ENCODE measurements at places on chromosomes 7 and 10.

- no peak for DNase-seq
Observed at GRCh38 chr10:100489396-100489795, 26.6 kb downstream of the WNT8B start.

DNA sequence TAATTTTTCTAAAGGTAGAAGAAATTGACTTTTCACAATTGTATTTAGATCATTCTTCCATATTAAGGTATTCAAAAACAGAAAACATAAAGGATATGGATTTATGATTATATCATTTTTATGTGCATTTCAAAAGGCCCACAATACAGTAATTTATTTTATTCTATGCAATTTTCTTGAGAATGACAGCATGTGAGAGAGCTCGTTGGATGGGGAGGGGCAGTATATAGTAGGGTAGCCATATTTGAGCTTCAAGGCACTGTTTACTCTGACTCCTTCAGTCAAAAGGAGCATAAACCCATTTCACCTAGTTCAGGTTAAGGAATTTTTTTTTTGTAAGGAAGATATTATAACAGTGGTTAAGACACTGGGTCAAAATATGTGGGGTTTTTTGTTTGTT is 140.8 kb upstream of the KAT6B start:
- no peak for DNase-seq

DNA sequence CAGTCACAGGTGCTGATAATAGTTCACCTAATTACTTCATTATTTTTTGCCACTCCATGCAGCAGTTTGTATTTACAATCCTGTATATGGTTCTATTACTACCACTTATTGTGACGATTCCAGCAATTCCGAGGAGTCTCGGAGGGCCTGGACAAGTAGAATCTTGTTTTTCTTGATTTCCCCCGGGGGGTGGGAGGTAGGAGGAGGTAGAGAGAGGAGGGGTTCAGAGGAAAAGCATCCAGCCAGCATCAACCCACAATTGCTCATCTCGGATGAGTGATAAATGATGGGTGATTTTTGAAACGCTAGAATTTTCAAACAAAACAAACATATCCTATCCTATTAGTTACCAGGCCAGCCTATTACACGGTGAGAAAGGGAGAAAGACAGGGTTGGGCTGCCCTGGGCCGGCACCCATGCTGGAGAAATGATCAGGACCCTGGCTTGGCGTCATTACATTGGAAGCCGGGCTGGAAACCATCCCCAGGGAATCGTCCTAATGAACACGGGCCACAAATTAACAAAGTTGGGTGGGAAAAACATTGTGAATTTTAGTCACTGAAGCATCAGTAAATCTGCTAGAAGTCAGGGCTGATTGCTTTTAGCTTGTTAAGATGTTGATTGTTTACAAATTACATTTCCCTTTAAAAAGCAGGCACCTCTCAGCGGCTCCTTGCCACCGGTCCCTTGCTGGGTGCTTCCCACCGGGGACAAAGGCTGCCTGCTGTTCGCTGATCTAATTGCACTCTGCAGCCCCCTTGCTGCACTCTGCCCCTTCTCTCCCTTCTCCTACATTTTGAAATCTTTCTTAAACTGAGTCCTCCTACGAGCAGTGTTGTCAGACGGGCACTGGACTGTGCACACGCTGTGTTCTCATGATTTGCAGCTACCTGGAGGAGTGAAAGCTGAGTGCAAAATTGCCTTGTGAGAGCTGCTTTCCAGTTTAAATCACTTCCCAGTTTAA is 95.5 kb downstream of the FAM204A start:
- peak; percentile 49 for DNase-seq

GRCh38 chr10:19877466-19878255 is 61.4 kb downstream of the PLXDC2 start:
- no peak for DNase-seq

DNA sequence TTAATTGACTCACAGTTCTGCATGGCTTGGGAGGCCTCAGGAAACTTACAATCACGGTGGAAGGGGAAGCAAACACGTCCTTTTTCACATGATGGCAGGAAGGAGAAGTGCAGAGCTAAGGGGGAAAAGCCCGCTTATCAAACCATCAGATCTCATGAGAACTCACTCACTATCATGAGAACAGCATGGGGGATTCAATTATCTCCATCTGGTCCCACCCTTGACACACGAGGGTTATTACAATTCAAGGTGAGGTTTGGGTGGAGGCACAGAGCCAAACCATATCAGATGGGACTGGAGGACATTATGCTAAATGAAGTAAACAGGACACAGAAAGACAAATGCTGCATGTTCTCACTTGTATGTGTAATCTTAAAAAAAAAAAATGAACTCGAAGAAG is 141.4 kb upstream of the HABP2 start:
- peak; percentile 57 for DNase-seq

- no peak for DNase-seq
Observed at GRCh38 chr10:130261766-130262165, 125.6 kb downstream of the GLRX3 start.

GRCh38 chr7:32070406-32071360 is at the start of gene PDE1C:
PDE1C (minus strand) TSS chr7:32070407.
- no peak for DNase-seq

- no peak for DNase-seq
Observed at GRCh38 chr10:53064614-53065013, 292.0 kb upstream of the MBL2 start.

- no peak for DNase-seq
Observed at GRCh38 chr7:157784041-157784835, 447.4 kb downstream of the DNAJB6 start.

GRCh38 chr7:2729893-2730716 is 42.1 kb downstream of the AMZ1 start:
- no peak for DNase-seq

DNA sequence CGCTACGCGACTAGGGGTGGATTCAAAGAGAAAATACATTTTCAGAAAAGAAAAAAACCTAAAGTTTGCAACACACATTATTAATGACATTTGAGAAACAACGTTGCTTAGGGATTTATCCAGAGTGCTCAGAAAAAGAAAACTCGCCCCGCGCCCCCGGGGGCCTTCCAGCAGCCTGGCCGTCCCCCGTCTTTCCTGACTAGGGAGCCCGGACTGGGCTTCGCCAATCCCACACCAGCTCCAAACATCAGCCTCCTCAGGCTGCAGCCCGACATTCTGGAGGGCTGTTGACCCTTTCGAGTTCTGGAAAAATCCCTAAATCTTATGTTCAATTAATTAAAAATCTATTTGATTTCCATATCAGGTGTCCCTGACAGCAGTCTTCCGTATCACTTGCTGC is 48.6 kb downstream of the CLEC2L start:
- DNase-seq: no peak

GRCh38 chr10:63120554-63120953 is 12.6 kb upstream of the NRBF2 start:
- no peak for DNase-seq

DNA sequence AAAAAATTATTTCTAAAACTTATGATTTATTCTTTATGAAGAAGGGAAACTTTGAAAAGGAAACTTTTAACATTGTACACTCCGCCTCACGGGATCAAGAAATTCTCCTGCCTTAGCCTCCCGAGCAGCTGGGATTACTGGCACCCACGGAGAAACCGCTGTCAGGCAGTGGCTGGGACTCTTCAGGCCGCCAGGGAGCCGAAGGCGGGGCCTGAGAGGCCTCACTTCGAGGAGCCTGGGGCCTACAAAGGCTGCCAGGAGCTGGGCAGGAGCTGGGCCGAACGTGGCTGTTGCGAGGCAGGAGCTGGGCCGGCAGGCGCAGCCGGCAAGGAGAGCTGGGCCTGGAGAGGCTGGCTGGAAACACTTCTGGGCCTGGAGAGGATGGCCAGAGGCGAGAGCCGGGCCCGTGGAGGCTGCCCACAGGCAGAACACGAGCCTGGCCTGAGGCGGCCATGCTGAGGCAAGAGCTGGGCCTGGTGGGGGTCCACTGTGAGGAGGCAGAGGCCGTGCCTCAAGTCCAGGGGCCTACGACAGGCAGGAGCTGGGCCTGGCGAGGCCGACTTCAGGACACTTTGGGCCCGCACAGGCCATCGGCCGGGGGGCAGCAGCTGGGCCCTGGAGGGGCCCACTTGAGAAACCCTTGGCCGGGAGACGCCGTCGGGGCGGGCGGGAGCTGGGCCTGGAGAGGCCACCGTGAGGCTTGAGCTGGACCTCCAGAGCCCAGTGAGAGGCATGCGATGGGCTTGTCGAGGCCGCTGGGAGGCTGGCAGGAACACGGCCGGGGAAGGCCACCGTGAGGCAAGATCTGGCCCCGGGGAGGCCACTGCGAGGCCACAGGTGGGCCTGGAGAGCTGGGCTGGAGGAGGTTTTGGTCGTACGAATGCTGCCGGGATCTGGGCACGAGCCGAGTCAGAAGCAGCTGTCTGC is 23.7 kb downstream of the MDH2 start:
- DNase-seq: peak; percentile 23

DNA sequence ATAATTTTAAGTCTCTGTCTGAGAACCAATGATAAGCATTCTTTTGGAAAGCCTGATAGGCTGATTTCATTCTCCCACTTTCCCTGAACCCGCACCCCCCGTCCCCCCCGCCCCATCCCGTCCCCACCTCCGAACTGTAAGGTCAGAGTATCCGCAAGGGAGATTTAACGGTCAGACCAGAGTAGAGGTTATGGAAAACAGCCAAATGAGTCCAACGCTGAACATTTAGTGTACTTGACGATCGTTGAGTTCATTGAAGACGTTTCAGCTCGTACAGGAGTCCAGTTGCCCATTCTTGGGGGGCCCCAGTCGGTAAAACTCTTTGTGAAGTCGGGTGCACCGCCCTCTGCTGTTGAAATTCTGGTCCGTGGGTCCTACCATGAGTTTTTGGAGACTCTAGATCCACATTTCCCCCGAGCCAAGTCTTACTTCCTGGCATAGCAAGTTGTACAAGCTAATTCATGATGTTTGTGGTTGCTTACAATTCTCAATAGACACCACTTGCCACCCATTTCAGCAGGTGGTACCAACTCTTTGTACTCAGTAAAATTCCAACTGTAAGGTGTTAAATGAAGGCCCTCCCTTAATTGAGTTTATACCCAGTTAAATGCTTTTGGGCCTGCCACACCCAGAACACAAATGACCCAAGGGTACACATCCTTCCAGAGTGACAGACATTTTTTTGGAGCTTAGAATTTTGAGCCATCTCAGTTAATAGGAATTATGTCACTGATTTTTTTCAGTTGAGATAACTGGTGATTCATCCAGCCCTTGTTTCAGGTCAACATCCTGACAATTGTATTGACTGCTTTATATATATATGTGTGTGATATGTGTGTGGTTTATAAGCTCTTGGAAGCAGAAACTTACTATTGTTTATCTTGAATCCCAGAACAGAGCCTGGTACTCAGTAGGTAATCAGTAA is 1.2 kb downstream of the MARCHF5 start:
- peak; percentile 35 for DNase-seq

DNA sequence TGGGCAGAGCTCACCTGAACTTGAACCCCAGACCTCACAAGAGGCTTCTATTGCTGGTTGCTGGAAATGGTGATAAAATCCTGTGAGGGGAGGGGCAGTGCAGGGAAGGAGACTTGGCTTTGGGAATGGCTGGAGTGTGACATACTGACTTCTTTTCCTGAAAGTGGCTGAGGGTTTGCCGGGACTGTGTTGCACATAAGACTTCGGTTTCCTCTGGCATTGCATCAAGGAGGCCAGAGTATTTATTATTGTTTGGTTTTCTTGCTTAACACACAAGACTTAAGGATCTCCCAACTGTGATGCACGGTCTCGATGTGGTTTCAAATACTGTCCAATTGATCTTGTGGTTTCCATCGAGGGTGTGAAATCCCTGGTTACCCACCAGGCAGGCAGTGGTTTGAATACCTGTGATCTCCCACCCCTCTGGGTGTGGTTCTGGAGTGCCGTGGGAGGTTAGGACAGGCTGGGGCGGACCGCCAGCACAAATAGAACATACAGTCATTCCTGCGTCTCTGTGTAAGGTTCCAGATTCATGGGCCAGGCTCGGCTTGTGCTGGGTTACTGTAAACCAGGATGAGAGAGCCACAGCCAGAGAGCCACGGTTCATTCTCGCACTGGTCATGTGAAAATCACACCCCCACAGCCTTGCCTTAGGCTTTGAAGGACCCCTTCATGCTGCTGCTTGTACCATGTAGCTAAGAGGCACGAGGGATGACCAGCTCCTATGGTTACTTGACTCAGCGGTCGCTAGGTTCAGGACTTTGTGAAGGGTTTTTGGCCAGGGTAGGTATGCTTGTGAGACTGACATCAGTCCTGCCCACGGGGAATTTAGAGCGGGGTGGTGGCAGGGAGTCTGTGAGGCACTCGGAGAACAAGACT is 39.2 kb downstream of the WBP1L start:
- no peak for DNase-seq

GRCh38 chr10:80861882-80862281 is 324.2 kb downstream of the SH2D4B start:
- no peak for DNase-seq

DNA sequence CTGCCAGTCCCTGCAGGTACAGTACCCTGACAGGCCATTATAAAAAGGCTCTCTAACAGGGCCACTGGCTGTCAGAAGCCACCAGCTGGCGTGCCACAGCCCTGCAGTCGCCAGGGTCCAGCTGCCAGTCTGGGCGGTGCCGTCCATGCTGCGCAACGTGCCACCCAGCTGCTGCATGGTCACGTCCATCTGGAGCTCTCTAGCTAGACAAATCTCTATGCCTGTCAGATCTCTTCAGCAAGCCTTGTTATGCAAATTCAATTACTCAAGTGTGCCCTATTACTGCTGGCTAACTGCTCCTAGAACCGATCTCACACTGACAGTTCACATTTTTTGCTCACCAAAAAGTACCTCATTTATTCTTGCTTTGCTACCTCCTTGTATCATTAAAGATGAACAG is 75.9 kb downstream of the HIBADH start:
- peak; percentile 53 for DNase-seq

- no peak for DNase-seq
Observed at GRCh38 chr7:139823959-139824521, 5.0 kb upstream of the TBXAS1 start.

GRCh38 chr7:103379270-103379975 is 32.0 kb downstream of the PSMC2 start:
- DNase-seq: no peak

DNA sequence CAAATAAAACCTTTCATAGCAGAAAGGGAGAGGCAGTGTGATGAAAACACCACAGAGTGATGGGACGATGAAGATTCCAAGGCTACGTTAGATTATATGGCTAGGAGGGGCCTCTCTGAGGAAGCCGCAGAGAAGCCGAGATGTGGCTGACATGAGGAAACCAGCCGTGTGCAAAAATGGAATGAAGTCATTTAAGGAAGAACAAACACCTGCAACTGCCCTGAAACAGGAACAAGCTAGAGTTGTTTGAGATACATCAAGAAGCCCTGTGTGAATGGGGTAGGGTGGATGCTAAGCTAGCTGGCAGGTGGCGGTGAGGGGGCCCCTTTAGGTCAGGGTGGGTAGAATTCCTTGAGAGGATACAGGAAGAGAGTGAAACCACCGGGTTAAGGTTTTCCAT is 129.5 kb downstream of the KLF6 start:
- DNase-seq: no peak

GRCh38 chr10:50452603-50453002 is 171.2 kb downstream of the SGMS1 start:
- DNase-seq: no peak

Data from SK-N-DZ (cell line).